ENCODE measurements at places on chromosomes 1 and 21.
A peak's percentile ranks its signal among the peaks of the same experiment; 100 is the strongest.

- peak; percentile 9 for DNase-seq
Measured at GRCh38 chr1:8317647-8318381, at the start of gene SLC45A1. TSS of gene SLC45A1 (plus strand) at chr1:8318114. CDS start at chr1:8324330, 6,216 bp downstream.

- no peak for DNase-seq
Measured at GRCh38 chr21:35467566-35467965, 418.5 kb upstream of the RUNX1 start.

DNA sequence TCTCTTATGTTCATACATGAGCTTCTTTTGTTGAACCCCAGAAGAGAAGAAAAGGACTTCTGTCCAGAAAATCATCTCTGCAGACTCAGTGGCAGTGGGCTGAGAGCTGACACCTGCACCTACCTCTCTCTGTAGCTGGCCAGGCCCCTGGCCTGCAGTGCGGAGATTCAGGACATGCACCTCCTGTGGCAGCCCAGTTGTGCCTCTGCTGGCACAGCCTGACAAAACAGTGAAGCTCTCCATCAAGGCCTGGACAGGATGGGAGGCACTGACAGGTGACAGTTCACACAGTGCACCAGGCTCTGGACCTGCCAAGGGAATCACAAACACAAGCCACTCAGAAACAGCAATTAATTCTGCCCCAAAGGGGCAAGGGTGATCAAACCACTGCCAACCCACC, 88.8 kb downstream of the TGFBR3 start:
- DNase-seq: no peak

DNA sequence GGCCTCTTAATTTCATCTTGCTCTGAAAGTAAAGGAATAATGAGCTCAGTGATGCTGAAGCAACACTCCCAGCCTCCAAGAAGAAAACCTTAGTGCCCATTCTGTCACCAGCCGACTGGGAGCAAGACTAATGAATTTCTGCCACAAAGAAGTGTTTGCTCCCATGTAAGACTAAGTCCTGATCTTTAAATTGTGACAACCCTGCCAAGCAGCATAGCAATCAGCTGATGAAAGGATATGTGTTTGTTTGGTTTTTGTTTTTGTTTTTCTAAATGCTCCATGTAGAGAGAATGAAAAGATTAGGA, 113.7 kb upstream of the PALMD start:
- no peak for DNase-seq

DNA sequence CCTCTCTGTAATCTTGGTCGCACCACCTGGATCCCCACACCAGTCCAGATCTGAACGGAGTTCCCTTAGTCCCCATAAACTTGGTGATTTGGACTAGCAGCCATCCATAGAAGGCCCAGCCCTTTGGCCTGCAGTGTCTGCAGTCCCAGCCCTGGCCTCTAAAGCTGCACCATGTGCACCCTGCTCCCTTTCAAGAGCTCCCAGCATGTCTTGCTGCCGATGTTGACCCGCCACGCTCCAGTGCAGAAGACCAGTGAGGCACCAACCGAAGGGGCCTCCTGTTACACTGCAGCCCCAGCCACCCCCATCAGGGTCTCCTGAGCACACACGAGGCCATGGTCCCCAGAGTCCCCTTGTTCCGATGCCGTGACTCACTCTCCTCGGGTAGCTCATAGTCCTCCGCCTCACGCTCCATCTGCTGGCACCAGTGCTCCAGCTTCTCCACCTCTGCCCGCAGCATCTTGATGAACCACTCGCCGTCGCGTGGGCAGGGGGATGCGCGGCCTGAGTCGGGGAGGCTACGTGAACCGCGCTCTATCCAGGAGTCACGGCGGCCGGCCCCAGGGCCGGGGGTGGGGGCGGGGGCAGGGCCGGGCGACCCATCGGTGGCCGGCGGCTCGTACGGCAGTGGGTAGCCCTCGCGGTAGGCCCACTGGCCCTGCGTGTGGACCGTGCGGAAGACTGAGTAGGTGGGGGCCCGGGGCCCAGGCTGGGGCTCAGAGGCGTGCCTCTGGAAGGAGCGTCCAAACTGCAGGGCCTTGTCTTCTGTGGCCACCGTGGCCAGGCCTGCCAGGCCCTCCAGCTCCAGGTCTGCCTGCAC, 8.9 kb upstream of the SMIM12 start:
- DNase-seq: no peak

- DNase-seq: no peak
Measured at GRCh38 chr1:25011943-25012638, 82.0 kb upstream of the RUNX3 start.

- DNase-seq: no peak
Measured at GRCh38 chr21:26224366-26224765, 53.8 kb upstream of the APP start.

DNA sequence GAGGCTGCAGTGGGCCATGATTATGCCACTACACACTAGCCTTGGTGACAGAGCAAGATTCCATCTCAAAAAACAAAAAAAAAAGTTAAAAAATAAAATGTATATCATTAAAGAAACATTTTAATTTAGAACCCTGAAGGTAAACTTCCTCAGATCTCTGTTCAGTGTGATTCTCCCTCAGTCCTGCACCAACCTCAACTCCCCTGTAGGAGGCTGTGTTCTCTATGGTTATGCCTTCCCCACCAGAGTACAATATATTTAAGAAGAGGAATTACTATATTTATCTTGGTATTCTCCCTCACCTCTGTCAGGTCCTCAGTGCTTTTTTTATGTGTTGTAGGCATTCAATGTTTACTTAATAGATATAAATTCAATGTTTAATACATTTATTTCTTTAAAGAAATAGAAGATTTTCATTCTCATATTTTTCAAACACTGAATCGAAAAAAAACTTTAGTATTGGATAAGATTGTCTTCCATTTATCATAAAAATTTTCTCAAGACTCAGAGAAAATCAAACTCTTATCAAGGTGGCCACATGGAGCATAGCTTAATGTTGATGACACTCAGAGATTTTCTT, 4.8 kb upstream of the LRRC8B start:
- no peak for DNase-seq

GRCh38 chr1:203182387-203182953, 4.0 kb downstream of the CHI3L1 start:
- no peak for DNase-seq

- no peak for DNase-seq
Measured at GRCh38 chr21:33881689-33882440, 33.7 kb downstream of the ATP5PO start.
